ENCODE measurements at places on chromosomes 6 and 20.

DNA sequence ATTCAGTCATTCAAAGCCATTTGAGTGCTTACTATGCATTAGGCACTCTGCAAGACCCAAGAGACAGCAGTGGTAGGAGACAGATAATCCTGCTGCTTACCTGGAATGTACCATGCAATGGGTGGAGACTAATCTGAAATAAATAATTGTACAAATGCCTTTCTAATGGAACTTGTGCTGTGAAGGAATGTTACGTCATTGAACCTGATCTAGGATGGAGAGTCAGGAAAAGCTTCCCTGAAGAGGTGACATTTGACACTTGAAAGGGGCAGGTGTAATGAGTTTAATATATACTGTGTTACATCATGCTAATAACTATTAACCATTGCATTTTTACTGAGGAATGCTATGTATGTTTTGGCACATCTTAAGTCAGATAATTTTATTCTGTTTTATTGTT lies 491.0 kb upstream of the FLRT3 start:
- no peak for DNase-seq

- peak; percentile 75 for DNase-seq
Observed at GRCh38 chr6:85354761-85355618, 94.9 kb upstream of the NT5E start.

GRCh38 chr20:58069796-58070663 lies 158.4 kb downstream of the ANKRD60 start:
- DNase-seq, result no peak

- no peak for DNase-seq
Observed at GRCh38 chr6:160259143-160259425, 463 bp upstream of the SLC22A2 start.

- DNase-seq, result no peak
Observed at GRCh38 chr6:75281653-75282052, 2.9 kb downstream of the TMEM30A start.

GRCh38 chr20:61748376-61748775 lies 317.3 kb downstream of the TAF4 start:
- no peak for DNase-seq

All from Panc1 (cell line).